ENCODE measurements at places on chromosomes 1 and 21.

- DNase-seq, result peak; percentile 92
Measured at GRCh38 chr1:204806943-204807687, 63.5 kb upstream of the NFASC start.

DNA sequence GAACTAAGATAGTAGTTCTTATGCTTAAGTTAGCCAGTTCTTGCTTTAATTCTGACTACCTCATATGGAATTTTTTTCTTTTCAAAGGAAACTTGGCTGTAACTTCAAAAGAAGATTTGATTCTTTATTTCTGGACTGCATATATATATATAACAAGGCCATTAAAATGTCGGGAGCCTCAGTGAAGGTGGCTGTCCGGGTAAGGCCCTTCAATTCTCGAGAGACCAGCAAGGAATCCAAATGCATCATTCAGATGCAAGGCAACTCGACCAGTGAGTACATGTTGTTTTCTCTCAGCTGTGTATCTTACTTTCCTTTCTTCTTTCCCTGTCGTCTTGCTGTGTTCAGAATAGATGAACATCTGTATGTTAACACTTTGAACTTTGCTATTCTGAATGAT lies 21.8 kb downstream of the KIF1B start:
- DNase-seq, result no peak

- no peak for DNase-seq
Measured at GRCh38 chr1:29944253-29944905, 708.1 kb downstream of the PTPRU start.

DNA sequence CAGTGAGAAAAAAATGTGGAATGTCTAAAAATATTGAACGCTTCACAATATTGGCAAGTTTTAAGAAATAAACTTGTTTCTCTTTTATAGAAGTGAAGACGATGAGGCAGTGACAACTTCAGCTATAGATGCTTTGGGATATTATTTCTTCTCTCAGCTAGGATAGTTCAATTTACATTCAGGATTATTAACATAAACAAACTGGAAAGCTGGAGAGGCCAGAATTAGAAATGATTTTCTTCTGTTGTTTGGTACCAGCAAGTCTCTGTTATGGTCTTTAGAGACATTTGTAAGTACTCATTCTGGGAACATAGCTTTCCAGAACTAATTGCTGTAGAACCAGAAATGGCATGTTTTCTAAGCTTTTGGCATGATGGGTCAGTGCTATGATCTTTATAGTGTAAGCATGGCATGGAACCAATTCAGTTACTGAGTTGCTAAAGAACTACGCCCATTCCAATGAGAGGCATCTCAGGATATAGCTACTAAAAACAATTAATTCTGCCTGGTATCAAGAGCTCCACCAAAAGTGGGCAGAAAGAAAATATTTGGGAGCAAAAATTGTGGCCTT lies 599.5 kb upstream of the B3GALT2 start:
- no peak for DNase-seq

GRCh38 chr1:206911064-206911663 lies 10.6 kb downstream of the FCMR start:
- no peak for DNase-seq

DNA sequence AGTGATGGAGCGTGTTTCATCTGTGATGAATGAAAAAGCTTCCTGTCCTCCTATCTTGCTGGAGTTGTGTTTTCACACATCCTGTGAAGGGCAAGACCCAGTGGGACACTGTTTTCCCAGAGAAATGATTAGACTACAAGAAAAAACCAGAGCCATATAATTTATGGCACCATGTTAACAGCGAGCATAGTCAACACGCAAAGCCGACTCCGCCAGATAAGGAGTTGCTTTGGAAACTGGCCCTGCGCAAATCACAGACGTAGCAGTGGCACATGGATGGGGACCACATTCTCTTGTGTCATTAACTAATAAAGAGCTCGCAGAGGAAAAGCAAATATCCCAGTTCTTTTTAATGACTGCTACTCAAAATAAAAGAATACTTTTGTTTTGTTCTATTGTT lies 471.2 kb upstream of the RUNX1 start:
- no peak for DNase-seq

- DNase-seq, result no peak
Measured at GRCh38 chr1:203336097-203336496, 14.8 kb downstream of the FMOD start.

GRCh38 chr21:33780631-33781030 lies 135.0 kb downstream of the ATP5PO start:
- no peak for DNase-seq

- peak; percentile 49 for DNase-seq
Measured at GRCh38 chr1:150009604-150010392, 728 bp downstream of the OTUD7B start.

- no peak for DNase-seq
Measured at GRCh38 chr1:18789246-18789645, 70.2 kb downstream of the TAS1R2 start.

DNA sequence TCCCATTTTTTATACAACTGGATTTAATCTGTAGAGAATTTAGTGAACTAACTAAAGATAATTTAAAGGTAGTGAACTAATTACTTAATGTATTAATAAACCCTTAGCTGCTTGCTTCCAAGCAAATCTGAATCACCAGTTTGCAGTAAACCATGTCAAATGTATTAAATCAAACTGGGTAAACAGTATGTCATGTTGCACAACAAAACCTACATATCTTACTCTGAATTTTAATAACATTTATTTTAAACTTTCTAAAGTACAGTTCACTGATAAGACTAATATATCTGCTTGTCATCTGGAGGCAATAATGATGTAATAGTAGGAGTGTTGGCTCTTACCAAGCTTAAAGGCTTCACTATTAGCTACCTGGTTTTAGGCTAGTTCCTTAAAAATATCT lies 52.5 kb upstream of the SCYL3 start:
- no peak for DNase-seq

GRCh38 chr1:101918277-101918676 lies 78.4 kb downstream of the OLFM3 start:
- DNase-seq, result no peak

DNA sequence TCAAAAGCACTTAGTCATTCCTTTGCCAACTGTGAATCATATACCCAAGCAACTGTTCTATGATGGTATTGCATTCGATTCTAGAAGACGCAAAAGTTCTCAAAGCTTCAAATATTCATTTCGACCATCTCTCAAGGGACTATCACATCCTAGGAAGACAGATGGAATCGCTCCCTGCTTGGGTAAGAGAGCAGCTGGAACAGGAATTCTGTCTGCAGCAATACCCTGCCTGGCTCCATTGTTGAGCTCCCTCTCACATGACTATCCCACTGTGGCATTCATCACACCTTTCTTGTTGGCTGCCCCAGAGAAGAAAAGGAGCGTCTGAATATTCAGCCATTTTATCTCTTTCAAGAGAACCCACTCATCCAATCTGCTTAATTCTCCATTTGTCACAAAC lies 397.7 kb downstream of the NTNG1 start:
- no peak for DNase-seq

DNA sequence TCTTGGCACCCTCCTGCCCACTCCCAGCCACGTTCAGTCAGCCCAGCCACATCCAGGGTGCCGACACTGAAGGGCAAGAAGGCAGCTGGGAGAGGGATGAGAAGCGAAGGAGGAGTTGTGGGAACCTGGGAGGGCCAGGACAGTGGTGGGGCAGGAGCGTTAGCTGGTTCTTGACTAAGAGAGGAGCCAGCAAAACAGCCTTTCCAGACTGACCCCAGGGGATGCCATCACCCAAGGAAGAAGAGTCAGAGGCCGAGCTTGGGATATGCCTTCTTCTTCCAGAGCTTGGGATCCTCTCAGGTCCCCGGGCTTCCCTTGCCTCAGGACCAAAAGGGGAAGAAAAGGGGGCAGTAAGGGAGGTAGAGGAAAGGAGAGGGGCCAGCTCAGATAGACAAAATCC lies 7.2 kb downstream of the INKA2 start:
- no peak for DNase-seq

GRCh38 chr1:204136814-204137213 lies 15.0 kb downstream of the ETNK2 start:
- DNase-seq, result no peak
